Activated CD4-positive, CD25-positive, alpha-beta regulatory T cell treated with anti-CD3 and anti-CD28 coated beads, Interleukin-2, amount 50 U/mL, for 24 hours (primary cell): ENCODE measurements at places on chromosomes 3 and 15.

GRCh38 chr3:71104556-71104955 is 479.0 kb downstream of the FOXP1 start:
- no peak for ATAC-seq

- ATAC-seq = no peak
These were observed 273.3 kb upstream of the CADM2 start for GRCh38 chr3:84685467-84685866.

GRCh38 chr3:48478626-48479555 is 25.1 kb downstream of the SHISA5 start:
- peak; percentile 65 for ATAC-seq

- no peak for ATAC-seq
These were observed 313.9 kb downstream of the FGF12 start for GRCh38 chr3:192413461-192413860.

- no peak for ATAC-seq
These were observed 563.6 kb downstream of the NAALADL2 start for GRCh38 chr3:175422744-175423143.

- no peak for ATAC-seq
These were observed 517.7 kb downstream of the MAGI1 start for GRCh38 chr3:65521032-65521431.

GRCh38 chr3:45552794-45553371 is 41.7 kb upstream of the LIMD1 start:
- peak; percentile 80 for ATAC-seq

DNA sequence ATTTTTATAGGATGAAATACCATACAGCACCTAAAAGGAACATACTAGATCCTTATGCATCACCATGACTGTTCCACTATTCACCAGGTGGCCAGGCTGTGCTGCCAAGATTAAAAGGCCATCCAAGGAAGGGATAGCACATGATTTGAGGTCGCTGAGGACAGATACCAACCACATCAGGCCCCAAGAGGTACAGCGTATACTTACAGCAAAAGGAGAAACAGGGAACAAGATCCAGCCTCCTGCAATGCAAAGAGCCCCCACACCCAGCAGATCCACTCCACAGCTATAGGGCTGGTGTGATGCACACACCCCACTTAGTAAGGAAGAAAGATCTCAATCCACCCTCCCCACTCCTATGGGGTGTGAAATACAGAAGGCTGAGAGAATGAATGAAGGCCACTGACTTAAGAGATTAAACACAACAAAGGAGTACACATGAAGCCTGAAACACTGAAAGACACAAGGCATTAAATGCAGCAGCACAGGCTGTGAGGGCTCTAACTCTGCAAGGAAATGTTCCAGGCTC is 32.0 kb upstream of the ZNF445 start:
- no peak for ATAC-seq

DNA sequence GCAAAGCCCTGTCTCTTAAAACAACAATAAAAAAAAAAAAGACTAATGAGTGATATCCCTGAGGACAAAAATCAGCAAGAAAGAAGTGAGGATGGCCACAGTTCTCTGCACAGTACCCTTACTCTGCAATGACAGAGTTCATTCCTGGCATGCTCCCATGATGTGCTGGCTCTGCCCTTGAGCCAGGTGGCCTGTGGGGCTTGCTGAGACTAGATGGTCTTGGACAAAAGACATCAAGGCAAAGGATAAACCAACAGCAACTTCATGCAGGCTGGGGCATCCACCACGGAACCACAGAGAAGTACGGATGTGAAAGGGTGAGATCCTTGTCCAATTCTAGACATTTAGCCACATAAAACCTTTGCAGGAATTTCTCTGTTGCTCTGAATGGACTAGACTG is 12.7 kb downstream of the MGLL start:
- no peak for ATAC-seq

DNA sequence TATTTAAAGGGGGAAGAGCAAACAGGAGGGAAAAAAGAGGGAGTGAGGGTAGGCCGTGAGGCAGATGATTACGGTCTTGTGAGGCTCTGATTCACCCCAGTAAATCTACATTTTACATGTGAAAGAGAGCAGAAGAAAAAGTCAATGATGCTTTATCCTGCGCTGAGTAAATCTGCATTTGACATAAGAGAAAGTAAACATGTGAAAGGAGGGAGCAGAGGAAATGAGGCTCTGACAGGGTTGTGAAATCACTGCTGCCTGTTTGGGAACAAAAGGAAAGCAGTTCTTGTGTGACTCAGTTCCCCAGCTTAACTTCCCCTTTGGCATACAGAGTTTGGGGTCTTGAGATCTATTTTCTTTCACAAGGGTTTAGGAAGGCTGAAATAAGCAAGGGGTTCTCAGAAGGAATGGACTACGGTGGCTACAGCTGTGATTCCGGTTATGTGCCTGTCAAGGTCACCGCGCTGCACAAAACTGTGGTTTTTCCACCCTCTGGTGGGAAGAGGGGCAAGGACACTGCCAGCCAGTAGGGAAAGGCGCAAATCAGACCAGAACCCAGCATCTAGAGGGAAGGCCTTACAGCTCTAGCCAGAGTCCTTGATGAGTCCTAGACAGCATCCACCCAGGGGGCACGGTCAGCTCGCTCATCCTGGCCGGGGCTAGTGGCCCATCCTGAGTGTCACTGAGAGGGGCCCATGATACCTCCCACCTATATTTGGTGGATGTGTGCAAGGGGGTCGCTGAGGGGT is 18.9 kb upstream of the HCN4 start:
- no peak for ATAC-seq

DNA sequence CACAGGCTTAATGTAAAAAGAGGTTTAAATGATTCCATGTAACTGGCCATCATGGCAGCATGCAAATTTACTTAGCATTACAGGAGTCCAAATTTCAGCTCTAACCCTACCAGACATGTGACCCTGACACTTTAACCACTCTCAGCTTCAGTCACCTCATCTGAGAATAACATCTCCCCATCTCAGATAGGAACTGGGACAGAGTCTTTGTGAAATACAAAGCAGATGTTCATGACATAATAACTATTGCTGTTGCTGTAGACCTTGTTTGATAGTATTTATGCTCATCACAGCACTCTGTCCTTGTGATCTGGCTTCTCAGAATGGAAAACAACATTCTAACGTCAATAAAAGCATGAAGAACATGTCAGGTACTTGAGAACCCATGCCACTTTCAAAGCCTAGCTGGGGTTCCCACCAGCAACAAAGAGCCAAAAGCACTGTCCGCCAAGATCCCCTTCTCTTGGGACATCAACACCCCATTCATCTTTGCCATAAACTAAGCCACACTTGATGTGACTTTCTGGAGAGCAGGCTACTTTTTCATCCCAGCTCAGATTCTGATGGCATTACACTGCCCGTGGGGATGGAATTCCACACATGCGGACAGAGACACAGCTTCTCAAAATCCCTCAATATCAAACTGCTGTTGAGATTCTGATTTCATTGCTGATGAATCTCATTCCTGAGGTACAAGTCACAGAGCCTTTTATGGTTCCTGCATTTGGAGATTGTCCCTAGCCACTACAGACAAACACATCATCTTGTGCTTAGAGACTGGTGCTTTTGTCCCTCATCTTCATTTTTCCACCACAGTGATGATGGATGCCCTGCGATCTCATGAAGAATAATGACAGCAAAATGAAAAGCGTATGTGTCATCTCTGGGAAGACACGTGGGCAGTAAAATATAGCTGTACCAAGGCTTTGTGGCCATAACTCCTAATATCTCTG is 202.7 kb downstream of the TNIK start:
- peak; percentile 53 for ATAC-seq

- no peak for ATAC-seq
These were observed 182.6 kb downstream of the STAC start for GRCh38 chr3:36562945-36563344.

GRCh38 chr3:103195216-103195615 is 760.4 kb downstream of the ZPLD1 start:
- ATAC-seq = no peak
